Neural progenitor cell (in vitro differentiated cells): ENCODE measurements at places on chromosomes 13 and 19.

DNA sequence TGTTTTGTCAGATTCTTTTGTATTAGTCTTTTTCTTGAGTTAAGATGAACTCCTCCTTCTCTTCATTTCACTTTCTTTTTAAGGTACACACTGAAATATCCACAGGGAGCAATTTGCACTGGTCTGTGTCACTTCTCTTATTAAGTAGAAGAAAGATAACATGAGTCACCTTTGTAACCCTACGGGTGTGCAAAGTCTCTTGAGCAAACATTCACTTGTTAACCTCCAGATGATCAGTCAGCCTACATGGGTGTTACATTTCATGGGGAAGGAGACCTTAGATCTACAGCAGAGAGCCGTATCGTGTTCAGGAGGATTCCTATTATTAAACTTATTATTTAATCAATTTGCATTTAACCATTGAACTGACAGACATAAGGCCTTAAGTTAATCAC lies 5.1 kb downstream of the ZNF507 start:
- DNase-seq: no peak

DNA sequence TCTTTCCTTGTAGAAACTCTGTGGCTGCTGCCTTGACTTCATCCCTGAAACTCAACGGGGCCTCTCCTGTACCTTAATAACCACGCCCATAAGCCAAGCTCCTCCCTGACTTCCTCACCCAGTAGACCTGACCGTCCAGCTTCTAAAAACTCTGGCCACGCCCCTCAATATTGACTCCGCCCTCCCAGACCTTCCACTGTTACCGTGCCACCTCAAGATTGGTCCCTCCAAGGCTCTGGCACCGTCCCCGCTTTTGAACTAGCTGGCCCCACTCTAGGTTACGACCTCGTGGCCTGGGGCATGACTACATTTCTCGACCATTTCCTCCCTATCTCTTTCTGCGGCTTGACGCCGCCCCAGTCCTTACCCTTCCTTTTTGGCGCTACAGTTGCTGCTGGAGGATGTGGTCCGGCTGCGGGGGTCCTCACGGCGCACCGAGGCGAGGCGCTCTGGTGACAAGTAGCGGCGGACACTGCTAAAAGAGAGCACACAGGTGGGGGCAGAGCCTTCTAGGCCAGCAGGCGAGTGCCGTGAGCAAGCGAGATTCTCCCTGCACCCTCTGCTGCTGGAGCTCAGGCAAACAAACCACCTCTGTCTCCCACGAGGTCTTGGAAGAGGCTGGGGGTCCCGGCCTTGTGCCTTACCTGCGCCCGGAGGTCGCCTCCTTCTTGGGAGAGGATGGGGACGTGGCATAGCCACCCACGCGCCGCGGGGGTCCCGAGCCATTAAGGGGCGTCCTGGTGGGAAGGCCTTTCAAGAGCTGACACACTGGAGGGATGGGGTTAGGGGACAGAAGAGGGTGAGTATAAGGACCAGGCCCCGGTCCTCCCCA lies 2.3 kb upstream of the EML2 start:
- peak; percentile 93 for DNase-seq

GRCh38 chr19:29323440-29324290 lies 110.7 kb upstream of the UQCRFS1 start:
- DNase-seq: no peak

DNA sequence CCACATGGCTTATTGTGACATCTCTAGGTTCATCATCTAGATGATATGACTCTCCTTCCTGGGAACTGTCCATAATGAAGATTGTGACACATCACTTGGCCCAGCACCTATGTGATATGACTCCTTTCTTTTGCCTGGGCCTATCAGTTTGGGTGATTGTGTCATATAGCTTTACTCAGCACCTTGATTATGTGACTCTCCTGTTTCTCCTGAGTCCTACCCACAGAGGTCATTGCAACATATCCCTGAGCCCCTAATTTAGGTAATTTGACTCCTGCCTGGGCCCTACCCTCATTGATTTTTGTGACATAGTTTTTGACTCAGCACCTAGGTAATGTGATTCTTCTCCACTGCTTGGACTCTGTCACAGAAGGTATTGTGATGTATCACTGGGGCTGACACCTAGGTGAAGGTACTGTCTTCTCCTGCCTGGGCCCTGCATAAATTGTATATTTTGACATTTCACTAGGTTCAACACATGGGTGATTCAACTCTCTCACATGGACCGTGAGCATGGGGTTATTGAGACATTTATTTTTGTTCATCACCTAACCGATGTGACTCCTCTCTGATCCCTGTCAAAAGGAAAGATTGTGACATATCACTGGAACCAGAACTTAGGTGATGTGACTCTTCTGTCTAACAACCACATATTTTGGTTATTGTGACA lies 26.2 kb upstream of the ZNF254 start:
- DNase-seq: no peak

GRCh38 chr19:29771708-29772414 lies 39.9 kb upstream of the CCNE1 start:
- peak; percentile 81 for DNase-seq

GRCh38 chr19:31294189-31294588 lies 55.0 kb downstream of the TSHZ3 start:
- no peak for DNase-seq

DNA sequence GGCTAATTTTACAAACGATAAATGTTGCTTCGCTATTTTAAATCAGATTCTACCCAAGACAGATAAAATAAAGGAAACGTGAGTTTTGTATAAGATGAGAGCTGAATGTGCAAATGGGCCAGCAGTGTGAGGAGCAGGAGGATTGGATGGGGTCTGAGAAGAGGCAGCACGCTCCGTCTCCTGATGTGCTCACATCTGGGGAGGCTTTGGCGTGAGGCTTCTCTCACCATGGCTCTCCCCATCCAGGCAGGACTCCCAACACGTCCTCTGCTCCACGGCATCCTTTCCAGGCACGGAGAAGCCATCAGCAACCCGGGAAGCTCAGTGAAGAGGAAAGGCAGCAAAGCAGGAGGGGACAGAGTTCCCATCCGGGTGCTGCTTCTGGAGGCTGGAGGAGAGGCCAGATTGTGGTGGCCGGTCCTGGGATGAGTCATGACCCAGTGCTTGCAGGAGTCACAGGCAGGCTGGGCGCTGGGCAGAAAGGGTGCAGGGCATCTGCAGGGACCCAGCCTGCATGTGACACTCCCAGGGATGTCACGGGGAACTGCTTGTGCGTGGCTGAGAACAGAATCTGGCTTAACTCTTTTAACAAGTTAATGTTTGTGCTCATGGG lies 47.5 kb downstream of the ZNF536 start:
- no peak for DNase-seq

GRCh38 chr13:31895691-31896090 lies 135.9 kb upstream of the FRY start:
- no peak for DNase-seq

DNA sequence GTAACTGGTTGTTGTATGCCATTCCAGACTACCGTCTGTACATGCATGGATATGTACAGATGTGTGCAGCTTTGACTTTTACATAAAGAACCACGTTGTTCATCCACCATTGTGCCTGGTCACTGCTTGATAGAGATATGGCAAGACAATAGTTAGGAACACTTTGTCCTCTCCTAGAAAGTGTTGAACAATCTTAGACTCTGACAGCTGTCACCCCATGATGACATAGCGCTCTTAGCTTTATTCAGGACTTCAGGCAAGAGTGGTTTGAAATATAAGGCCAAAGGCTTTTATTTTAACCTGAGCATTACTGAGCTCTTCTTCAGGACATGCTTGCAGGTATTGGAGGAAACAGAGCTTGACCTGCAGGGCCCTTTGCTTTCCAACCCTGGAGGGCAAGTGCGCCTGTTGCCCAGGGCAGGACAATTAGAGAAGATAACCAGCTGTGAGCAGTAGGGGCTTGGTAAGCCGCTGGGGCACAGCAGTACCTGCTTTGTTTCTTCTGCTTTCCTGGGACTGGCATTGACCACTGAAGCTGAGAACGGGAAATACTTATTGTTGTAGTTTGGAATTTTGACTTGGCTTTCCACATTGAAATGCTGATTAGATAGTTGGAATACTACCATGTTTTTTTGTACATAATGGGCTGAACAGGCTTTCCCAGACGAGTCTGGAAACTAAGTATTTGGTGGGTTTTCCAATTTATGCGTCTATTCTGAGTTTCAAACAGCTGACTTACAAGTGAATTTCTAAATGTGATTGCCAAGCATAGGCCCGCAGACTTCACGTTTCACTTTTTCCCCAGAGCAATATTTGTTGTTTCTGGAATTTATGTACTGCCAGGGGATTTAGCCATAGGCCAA lies 51.1 kb downstream of the GARRE1 start:
- DNase-seq: no peak

- peak; percentile 97 for DNase-seq
Measured at GRCh38 chr19:46697204-46697960, 19.5 kb downstream of the PRKD2 start.

DNA sequence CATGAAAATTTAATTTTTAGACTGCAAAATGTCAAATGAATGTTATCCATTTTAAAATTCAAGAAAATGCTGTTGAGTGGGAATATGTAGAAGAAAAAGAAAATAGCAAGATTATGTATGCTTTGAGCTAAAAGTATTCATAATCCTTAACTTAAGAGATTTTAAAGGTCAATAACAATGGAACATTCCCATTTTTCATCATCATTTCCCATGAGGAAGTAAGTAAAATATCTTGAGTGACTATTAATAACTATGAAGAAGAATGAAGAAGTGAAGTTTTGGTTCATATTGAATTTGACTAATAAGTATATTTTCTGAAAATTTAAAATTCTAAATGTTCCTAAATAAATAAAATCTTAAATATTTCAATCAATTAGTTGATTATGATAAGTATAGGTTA lies 273.4 kb downstream of the DACH1 start:
- DNase-seq: no peak

GRCh38 chr19:47885067-47885463 lies 1.1 kb downstream of the SULT2A1 start:
- no peak for DNase-seq

GRCh38 chr13:88248393-88248792 lies 577.2 kb downstream of the SLITRK5 start:
- peak; percentile 38 for DNase-seq

- no peak for DNase-seq
Measured at GRCh38 chr13:79190932-79191331, 215.1 kb downstream of the RBM26 start.

GRCh38 chr13:45564133-45564776 lies 51.3 kb downstream of the ERICH6B start:
- DNase-seq: no peak

GRCh38 chr19:45464852-45465441 lies 2.8 kb upstream of the FOSB start:
- peak; percentile 32 for DNase-seq

GRCh38 chr19:19741184-19741583 lies 8.3 kb upstream of the ZNF14 start:
- DNase-seq: no peak

- DNase-seq: no peak
Measured at GRCh38 chr19:18198374-18198773, 5.4 kb downstream of the MPV17L2 start.

- DNase-seq: no peak
Measured at GRCh38 chr13:44422755-44423643, 49.4 kb downstream of the SERP2 start.

DNA sequence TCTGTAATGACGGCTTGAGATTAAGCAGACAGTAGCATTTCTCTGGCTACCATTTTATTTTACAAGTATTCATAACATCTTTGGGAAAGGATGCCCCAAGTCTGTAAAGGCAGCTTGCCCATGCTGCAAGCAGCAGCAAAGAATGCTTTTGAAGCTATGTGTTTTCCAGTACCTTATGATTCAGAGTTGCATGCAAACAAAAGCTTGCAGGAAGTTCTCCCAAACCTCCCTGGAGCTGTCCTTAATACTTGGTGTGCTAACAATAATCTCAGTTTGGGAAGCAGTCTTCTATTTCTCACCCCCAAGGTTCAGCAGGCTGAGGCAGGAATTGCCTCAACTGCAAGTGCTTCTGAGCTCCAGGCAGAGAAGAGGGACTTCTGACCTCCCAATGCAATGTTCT lies 60.8 kb downstream of the CCNA1 start:
- DNase-seq: no peak

DNA sequence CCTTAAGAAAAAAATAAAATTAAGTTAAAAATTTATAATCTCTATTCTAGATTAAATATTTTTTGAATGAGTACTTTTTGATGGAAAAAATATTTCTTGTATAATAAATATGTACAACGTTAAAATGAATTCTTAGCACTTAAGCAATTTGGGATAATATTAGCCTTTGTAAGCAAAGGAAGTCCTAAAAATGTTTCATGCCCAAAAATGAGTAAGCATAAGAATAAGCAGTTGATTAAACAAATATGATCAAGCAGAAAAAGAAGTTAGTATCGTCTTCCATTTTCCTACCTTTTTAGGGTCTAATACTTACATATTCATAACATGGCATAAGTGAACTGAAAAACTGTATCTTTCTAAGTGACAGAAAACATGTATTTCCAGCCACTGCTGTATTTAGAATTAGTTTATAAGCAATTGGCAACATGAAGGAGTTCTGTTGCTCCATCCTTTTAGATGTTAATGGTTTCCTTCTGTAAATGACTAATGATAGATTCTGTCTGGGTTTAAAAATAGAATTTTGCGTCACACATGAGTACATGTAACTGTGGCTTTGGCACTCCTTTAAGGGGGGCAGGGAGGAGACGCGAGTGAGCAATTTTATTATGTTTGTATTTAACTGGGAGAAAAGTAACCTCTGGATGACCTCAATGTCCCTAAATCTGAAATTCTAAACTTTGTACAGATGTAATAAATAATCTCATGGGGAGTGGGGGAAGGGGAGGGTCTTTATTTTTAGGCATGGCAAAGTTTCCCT lies 237.4 kb downstream of the RGCC start:
- no peak for DNase-seq

DNA sequence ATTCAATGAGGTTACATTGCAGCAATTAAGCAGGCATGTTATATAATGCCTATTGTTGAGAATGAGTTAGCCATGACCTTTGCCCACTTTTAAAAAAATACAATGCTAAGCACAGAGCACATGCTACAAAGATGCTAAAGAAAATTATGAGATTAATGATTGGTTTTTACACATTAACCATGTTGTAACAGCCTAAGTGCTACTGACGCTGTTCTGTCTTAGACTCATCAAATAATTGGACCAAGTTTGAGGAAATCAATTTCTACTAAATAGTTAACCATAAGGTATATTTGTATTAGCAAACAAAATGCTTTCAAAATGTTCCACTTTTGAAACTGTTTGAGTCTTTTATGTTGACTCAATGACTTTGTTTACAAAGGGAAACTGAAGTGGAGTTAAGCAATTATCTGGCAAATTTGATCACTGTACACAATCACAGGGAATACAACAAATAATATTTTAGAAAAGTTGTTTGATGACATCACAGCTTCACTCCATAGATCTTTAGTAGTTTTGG lies 14.3 kb downstream of the MIR17HG start:
- DNase-seq: no peak

GRCh38 chr19:12777217-12778016 lies 2.1 kb upstream of the HOOK2 start:
- peak; percentile 89 for DNase-seq

DNA sequence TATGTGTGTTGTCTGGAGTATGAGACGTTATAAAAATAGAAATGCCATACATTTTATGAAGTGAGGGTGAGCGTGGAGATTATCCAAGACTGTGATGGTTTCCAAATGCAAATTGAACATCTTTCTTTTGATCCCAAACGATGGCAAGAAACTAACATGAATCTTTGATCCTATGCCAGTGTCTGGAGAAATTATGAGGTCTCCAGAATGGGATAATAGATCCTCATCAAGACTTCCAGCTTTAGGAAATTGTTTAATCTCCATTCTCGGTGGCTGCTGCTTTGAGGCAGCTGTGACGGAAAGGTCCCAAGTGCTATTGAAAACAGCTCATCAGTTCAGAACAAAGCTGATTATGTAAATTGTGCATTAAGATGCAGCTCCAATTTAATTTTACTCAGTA lies 30.8 kb downstream of the CBY2 start:
- DNase-seq: no peak
